Epithelial cell of umbilical artery (primary cell): ENCODE measurements at places on chromosomes 12 and 14. TPM values are rescaled to one million over a fixed set of nuclear protein-coding genes. Genes with fewer than 3 reads are reported as not detected.

Gene KLRD1
- total RNA-seq = under 0.01 and 0.30 TPM in 2 replicates

Gene PPP1R13B
- 6.2 and 14.3 TPM in 2 replicates for total RNA-seq

Gene OTX2
- not detected in 2 replicates for total RNA-seq

Gene PLEKHD1
- under 0.01 TPM in 1 of 2 replicates, not detected in the other for total RNA-seq

Gene MMP17
- 3.9 and 7.4 TPM in 2 replicates for total RNA-seq

Gene PSME1
- total RNA-seq = 105 and 223 TPM in 2 replicates

Gene SCN8A
- 16.9 and 40.0 TPM in 2 replicates for total RNA-seq
